ENCODE measurements at places on chromosomes 16 and 17.

- no peak for DNase-seq
These were observed 200.3 kb downstream of the SEC14L1 start for GRCh38 chr17:77341069-77341541.

DNA sequence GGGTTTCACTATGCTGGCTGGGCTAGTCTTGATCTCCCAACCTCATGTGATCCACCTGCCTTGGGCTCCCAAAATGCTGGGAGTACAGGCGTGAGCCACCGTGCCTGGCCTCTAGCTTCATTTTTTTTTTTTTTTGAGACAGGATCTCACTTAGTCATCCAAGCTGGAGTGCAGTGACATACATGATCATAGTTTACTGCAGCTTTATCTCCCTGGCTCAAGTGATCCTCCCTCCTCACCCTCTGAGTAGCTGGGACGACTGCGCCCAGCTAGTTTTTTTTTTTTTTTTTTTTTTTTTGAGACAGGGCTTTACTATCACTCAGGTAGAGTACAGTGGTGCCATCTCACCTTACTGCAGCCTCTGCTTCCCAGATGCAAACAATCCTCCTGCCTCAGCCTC, 9.7 kb downstream of the RPA1 start:
- no peak for DNase-seq

DNA sequence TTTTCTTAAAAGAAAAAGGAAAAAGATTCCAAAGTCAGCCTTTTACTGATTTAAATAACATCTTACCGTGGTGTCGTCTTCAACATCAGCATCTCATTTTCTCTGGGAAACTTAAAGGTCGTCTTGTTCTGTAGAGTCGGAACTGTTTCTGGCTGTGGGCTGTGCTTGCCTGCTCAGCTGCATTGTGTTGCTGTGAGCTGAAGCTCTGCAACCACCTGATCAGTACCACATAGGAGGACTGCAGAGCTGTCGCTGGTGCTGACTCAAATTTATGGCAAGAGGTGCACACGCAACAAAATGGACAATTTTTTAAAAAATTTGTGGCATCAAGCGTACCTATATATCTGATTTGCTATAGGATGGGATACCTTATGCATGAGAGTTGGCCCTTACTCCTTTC, at the start of gene OMG:
Gene OMG (minus strand): TSS at position 150 of the 400 bp plus-strand sequence. CDS start 908 bp downstream, outside the sequence.
- DNase-seq: no peak

DNA sequence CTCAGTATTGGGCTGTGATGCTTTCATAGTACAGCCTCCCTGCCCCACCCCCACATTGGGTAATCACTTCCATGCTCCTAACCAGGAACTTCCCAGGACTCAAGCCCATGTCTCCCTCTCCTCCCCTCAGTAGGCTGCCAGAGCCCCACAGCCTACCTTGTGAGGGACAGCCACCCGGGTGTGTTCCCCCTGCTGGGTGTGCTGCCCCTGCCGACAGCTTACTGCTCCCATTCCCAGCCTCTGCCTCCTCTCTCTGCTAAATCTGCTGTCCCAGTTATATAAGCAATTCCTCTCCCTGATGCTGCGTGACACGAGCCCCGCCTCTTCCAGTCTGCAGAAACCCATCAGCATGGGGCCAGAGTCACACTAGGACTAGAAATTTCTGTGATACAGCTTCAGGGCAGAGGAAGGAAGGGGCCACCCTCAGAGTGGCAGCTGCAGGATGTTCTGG, at the start of gene RSKR:
Gene RSKR (minus strand): TSS at position 255 of the 451 bp plus-strand sequence. CDS start 24 bp downstream, at position 231.
- no peak for DNase-seq

- DNase-seq: no peak
These were observed 13.5 kb upstream of the LYRM9 start for GRCh38 chr17:27906623-27907022.

DNA sequence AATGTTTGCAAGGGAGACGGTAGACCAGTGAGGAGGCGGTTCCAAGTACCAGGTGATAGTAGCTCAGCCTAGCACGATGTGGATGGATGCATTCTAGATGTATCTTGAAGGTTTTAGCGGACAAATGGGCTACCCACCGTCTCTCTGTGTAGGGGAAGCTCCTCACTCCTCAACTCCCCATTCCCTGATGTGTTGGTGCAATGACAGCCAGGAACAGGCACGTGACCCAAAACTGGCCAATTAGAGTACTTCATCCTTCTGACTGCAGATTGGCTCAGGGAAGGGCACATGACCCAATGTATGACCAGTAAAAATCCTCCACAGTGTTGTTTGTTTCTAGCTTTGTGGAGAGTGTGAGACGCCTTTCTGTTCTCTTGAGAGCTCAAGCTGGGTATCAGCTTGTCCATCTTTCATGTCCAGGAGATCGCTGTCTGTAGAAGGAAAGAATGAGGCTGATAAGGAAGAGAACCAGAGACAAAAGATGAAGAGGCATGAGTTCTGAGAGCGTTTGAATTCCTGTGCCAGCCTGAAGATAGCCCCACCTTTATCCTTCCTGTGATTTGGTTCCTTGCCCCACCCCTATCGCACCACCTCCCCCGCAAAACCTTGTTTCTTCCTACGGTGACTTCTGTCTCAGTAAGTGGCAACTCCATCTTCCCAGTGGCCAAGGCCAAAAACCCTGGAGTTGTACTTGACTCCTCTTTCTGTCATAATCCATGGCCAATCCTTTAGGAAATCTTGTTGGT, 2.3 kb upstream of the BORCS6 start:
- no peak for DNase-seq

- DNase-seq: no peak
These were observed 54.3 kb downstream of the TIMM22 start for GRCh38 chr17:1050996-1051925.

DNA sequence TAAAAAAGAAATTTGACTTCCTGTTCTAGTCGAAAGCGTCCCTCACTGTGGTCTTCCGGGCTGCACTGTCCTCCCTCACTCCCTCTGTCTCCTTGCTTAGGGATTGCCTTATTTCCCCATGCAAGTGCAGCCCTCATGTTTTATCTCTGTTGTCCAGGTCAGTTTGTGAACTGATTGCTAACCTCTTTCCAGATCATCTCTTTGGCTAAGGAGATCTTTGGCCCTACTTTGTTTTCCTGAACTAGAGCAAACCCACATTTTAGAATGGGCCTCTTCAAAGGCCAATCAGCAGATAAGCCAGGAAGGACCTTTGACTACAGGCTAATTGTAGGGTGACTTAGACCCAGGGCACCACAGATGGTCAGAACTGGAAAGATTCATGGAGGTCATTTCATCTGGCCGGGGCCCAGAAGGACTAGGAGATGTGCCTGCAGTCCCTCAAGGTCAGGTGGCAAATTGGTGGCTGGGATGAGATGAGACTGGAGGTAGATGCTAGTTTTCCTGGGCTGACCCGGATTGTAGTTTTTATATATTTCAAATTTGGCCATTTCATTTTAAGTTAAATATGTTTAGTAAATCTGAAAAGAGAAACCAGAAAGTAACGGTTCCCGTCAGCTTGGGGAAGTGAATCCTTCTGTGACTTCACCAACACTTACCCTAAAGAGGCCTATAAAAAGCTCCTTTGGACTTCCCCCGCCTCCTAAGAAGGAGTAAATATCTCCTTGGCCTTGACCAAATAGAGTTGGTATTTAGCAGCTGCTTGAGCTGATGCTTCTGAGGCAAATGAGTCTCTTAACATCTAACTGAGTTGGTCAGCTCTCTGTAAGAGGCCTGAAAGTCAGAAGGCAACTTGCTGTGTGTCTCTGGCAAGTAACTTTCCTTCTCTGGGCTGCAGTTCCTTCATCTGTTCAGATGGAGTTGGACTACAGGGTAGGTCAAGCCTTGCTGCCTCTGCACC, 6.2 kb upstream of the SLC25A19 start:
- no peak for DNase-seq

GRCh38 chr17:72063756-72064450, 56.9 kb upstream of the SOX9 start:
- DNase-seq: no peak

DNA sequence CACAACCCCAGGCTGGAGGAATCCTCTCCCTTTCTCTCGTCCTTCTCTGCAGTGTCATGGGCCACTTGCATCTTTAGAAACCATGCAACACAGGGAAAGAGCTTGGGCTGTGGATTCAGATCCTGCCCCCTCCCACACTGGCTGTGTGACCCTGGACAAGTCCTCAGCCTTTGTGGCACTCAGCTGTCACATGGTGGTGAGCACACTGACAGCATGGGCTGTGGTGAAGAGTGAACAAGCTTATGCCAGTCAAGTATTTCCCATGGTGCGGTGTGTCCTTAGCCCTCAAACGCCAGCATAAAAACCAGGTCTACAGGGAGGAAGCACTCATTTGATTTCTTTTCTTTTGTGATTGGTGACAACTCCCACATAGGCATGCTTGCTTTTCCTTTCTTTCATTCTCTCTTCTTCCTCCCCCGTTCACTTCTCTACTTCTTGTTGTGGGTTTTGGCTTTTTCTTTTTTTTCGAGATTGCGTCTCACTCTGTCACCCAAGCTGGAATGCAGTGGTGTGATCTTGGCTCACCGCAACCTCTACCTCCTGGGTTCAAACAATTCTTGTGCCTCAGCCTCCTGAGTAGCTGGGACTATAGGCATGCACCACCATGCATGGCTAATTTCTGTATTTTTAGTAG, 314.2 kb downstream of the CPPED1 start:
- DNase-seq: no peak

- no peak for DNase-seq
These were observed 23.9 kb upstream of the C1QTNF8 start for GRCh38 chr16:1119766-1120576.

GRCh38 chr17:59366773-59367656, 35.6 kb downstream of the YPEL2 start:
- DNase-seq: no peak

DNA sequence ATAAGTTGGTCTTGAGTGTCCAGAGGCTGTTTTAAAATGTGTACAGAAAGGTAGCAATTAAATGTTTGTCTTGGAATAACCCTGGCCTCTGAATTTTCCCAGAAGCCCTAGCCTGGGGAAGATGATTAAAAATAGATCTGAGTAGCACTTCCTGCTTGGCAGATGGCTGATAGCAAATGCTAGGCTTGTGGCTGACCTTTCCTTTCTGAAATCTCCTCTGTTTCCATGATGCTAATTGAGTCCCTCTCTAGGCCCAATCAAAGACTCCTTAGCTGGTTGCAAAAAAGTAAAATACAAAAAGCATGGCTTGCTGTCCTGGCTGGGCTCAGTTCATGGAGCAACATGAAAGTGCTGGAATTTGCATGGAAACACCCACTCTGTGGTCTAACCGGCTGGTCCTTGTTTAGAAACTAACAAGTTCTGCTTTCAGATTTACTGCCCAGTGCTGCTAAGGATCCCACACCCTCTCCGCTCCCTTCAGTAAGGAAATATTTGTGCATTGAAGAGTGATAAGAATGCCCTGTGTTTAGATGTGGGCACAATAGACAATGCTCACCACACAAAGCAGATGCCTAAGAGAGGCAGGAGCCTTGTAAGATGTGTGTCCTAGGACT, 40.8 kb downstream of the YPEL2 start:
- no peak for DNase-seq

GRCh38 chr17:78278139-78278741, 46.8 kb downstream of the TMEM235 start:
- no peak for DNase-seq

- no peak for DNase-seq
These were observed 20.4 kb downstream of the CARHSP1 start for GRCh38 chr16:8848231-8848938.

- no peak for DNase-seq
These were observed 106.6 kb downstream of the ELAC2 start for GRCh38 chr17:12911239-12911638.

DNA sequence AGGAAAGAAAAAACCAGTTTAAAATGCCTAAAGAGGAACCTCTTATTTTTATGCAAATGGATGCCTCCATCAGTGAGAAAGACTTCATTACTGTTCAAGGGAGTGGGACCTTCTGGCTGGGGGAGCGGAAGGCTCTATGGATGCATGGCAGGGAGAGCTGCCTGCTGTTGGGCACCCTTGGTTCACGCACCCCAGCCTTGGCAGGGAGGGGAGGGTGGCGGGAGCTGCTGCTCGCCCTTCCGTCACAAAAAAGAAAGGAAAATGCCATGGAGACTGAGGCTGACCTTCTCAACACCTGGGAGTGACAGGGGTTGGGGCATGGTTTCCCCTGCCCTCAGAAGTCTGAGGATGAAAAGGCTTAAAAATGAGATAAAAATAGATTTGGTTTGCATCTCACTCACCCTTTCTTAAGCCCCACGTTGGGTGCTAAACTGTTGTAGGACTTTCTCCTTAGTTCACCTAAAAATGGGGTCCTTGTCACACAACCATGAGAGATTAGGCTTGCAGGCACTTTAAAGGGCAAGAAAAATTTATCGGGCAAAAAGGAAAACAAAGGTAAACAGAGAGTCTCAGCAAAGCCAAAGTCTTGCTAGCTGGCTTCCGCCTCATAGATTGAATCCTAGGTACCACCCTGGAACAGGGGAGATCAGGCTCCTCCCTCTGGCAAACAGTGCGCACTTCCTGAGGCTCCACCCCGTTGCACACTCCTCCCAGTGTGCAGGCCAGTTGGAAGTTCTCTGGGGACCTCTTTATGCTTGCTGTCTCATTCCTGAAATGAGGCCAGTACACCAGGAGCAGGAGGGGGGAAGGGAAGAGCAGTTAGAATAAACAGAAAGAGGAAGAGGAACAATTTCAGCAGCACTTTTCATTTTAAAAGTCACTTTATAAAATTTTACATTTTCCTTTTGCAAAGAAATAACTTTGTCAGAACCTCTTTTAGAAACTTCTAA, 31.6 kb downstream of the PHKB start:
- no peak for DNase-seq

DNA sequence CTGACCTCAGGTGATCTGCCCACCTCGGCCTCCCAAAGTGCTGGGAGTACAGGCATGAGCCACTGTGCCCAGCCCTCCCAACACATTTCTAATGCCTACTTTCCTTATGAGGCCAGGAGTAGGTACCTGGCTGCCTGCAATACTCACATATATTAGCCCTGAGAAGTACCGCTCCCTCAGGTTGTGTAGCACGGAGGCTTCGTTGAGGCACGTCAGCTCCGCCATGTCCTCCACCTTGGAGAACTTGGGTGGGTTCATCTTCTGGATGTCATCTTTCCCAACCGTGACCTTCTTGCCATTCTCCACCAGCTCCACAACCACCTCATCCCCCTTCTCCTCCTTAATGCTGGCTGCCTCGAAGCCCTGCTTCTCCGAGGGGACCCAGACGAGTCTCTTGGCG, 19.1 kb downstream of the MYH11 start:
- DNase-seq: no peak

- DNase-seq: no peak
These were observed 35.3 kb downstream of the SOCS3 start for GRCh38 chr17:78324391-78325075.

- DNase-seq: no peak
These were observed 237.7 kb upstream of the ZFHX3 start for GRCh38 chr16:73285436-73286201.

GRCh38 chr16:85395207-85395912, 217.8 kb upstream of the GSE1 start:
- no peak for DNase-seq

- DNase-seq: peak; percentile 47
These were observed 123.5 kb downstream of the CBLN1 start for GRCh38 chr16:49158029-49158642.
